ENCODE measurements at places on chromosomes 12 and 14.
A peak's percentile ranks its signal among the peaks of the same experiment; 100 is the strongest.

GRCh38 chr12:2453076-2453760 is 341.6 kb upstream of the FKBP4 start:
- no peak for DNase-seq

- DNase-seq = no peak
These were observed 88.7 kb downstream of the PPP2R5E start for GRCh38 chr14:63454436-63454835.

GRCh38 chr12:123064885-123065619 is 84.6 kb downstream of the ARL6IP4 start:
- DNase-seq = no peak

- DNase-seq = peak; percentile 77
These were observed 289.1 kb downstream of the CACNA1C start for GRCh38 chr12:2341871-2342270.

GRCh38 chr14:72780751-72781150 is 113.2 kb downstream of the DPF3 start:
- peak; percentile 82 for DNase-seq

GRCh38 chr14:35331605-35332516 is 39.7 kb downstream of the PSMA6 start:
- peak; percentile 55 for DNase-seq

GRCh38 chr12:70907412-70907811 is 13.1 kb downstream of the PTPRR start:
- no peak for DNase-seq

DNA sequence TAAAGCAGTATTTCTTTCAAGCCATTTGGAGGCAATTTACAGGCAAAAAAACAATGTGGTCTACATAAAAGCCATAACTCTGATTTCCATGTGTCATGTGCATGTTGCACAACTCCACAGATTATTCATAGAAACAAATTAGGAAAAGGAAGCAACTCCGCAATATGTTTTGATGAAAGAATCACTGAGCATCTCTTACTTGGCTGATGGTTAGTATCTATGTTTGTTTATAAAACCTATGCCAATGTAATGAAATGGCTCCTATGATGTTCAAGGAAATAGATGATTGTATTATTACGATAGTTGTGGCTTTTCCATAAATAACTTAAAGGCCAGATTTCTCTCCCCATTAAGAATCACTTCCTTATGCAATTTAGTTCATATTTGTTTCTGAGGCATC is 373.7 kb downstream of the CCDC91 start:
- DNase-seq = peak; percentile 43

DNA sequence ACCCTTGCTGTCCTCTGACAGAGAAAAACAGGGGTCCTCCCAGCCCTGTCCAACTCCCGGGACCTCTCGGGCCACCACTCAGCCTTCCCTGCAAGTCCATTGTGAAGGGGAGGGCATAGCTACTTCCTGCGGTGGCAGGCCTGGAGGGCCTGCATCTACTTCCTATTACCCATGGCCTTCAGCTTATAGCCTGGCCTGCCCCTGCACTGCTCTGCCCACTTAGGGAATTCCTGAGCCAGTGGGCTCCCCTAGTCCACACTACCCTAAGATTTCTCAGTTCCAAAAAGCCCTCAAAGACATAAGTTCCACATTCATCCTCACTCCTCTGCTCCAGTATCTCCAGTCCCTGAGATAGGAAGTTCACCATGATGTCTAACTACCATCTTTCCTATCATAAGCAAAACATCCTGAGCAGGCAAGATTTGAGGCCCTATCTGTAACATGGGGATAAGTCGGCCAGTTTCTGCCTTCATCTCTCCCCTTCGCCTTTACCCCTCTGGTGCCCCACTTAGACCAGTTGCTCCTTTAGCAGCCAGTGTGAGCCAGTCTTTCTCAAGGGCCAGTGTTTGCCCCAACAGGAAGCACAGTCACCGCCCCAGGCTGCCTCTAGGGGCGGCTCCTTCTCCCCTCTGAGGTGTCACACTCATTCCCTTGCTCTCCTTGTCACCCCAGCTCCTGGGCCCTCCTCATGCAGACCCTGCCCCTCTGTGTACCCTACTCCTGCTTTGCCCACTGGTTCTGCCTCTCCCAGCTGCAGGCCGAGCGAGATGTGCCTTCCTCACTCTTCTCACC is 10.9 kb downstream of the HDAC7 start:
- peak; percentile 74 for DNase-seq

DNA sequence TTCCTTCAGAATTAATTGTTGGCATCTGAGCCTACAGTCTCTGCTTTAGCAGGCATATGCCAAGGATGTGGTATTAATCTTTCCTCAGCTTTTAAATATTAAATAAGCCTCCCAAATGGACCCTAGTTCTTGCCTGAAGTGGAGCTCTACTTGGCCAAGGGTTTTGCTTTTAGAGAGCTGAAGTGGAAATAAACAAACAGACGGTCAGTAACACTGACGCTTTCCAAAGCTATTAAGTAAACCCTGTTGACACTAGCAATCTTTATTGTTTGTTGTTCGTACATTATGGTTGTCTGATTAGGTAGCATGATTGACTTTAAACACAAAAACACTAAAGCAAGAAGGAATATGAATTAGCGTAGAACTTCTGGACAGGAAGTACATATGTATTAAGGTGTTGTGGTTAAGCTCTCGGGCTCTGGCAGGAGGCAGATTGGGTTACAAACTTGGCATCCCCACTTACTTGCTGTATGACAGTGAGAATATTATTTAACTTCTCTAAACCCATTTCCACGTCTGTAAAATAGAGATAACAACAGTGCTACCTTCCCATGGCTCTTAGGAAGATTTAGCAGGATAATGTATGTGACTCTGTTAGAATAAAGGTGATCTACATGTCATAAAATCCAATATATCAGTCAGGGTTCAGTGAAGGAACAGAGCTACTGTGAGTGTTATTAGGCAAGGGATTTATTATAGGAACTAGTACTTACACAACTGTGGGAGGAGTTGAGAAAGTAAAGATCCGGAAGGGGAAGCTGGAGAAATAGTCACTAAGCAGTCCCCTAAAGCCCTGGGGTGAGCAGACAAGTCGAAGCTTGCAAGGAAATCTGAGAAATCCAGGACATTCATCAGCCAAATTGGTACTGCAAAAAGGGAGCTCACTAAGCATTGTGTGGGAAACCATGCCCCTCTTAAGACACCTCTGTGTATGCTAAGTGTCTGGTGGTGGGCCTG is 92.2 kb upstream of the ATF7IP start:
- DNase-seq = no peak

DNA sequence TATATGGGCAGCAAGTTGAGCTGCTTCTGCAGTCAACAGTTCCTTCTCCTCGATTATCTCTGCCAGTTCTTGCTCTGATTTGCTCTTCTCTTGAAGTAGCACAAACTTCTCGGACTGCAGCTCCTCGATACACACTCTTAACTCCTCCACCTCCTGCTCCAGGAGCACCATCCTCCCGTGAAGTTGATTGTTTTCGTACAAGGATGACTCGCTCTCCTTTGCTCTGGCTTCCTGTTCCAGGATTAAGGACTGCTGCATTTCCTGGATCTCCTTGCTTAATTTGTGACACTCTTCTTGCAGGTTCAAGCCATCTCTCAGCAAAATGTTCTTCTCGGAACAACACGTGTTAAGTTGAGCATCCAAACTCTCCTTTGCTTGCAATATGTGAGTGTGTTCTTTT is 56.2 kb upstream of the VPS33A start:
- peak; percentile 28 for DNase-seq

DNA sequence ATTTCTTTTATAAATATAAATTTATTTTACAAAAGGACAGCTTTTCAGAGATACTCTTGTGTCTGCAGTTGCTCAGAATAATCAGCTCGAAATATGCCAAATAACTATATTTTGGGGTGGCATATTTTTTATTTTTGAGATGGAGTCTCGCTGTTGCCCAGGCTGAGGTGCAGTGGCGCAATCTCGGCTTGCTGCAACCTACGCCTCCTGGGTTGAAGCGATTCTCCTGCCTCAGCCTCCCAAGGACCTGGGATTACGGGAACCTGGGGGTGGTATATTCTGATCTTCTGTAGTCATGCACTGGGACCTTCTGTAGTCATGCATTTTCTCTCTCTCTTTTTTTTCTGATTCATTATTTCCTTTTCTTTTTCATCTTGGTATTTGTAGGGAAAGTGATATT is 135.0 kb upstream of the AMIGO2 start:
- DNase-seq = no peak

- DNase-seq = no peak
These were observed 35.8 kb downstream of the FLVCR2 start for GRCh38 chr14:75614179-75614578.

GRCh38 chr12:100497105-100497795 is 23.6 kb downstream of the NR1H4 start:
- DNase-seq = no peak

DNA sequence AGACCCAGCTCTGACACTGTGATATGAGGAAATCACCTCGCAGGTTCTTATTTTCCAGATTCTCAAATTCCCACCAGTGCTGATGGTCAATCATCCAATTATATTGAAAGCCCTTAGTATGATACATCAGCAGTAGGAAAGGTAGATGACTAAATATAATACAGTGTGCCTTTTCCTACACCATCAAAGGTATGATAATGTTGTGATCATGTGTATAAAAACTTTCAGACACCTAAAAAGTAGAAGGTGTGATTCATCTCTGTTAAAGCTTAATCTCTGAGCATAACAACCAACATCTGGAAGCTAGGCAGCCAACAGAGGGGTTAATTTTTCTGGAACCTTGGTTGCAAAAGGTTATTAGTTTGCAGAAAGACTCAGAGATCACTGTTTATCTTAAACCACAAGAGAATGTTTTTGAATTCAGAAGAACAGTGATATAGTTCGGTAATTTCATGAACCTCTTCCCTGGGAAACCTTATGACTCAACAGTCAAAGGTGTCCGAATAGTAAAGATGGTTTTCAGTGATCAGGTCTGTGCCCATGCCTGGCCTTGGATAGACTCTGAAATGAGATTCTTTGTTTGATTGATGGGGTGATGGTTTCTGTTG is 122.5 kb downstream of the ETV6 start:
- DNase-seq = peak; percentile 10

DNA sequence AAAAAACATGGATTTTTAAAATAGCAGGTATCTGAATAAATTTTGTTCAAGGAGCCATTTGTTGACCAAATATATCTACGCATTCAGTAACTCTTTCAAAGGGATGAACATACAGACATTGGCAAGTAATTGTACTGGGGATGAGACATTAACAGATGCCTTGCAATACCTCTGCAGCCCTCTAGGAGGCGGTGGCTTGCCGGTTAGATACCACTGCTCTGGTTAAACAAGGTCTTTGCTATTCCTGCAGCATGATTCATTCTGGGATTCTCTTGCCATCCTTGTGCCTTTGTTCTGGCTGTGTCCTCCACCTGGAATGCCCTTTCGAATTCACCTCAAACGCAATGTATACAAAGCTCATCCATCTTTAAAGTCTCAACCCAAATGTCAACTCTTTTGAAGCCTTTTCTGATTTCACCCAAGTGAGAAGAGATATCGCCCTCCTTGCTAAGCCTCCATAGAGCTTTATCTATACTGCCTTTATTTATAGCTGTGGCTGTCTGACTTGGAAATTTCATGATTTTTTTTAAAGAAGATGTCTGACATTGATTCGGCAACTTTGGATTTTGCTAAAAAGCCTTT is 131.0 kb upstream of the SRRM4 start:
- no peak for DNase-seq

GRCh38 chr12:108312693-108313189 is 26.4 kb downstream of the CMKLR1 start:
- peak; percentile 19 for DNase-seq

DNA sequence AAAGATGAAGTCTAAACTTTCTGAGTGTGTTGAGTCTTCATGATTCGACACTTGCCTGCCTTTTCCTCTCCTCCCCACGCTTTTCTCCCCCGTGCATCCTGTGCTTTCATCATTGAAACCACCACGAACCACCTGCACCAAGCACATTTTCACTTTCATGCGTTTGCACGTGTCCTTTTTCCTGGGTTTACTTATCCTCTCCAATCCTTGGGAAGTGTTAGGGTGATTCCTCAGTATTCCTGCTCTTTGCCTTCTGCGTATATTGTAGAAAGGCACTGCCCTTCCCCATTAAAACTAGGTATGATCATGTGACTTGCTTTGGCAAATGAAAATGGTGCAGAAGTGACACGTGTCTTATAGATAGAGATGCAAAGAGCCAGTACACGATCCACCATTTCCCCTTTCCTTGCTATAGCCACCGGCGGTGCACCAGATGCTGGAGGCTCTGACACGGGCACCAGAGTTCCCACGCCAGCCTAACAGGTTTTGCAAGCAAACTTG is 106.6 kb downstream of the BRMS1L start:
- no peak for DNase-seq

DNA sequence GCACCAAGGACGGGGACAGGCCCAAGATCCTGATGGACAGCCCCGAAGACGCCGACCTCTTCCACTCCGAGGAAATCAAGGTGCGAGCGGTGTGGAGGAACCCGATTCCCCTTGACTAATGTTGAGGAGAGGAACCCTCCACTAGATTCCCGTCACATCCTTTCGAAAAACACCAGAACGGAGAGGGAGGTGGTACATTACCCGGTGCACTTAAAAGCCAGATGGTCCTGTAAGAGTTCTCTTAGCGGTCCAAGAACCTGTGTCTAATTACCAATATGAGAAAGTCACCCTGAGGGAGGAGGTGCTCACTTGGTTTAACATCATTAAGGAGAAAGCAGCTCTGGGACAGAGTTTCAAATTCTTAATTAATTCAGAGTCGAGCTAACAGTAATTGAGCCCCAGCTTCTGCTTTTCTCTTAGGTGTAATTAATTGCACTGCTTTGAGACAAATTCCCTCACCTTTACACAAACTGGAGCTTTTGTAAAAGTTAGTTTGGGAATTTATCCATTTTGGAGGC is 450 bp downstream of the PRKAB1 start:
- no peak for DNase-seq

DNA sequence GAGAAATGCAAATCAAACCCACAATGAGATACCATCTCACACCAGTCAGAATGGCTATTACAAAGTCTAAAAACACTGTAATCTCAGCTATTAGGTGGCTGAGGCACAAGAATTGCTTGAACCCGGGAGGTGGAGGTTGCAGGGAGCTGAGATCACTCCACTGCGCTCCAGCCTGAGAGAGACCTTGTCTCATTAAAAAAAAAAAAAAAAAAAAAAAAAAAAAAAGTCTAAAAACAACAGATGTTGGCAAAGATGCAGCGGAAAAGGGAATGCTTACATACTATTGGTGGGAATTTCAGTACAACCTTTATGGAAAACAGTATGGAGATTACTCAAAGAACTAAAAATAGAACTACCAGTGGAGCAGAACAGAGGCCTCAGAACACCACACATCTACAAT is 19.0 kb upstream of the ATF7 start:
- no peak for DNase-seq

GRCh38 chr12:12890543-12891079 is 751 bp upstream of the GPRC5A start:
- peak; percentile 78 for DNase-seq

Data from EL (cell line).